Effector CD4-positive, alpha-beta T cell (primary cell): ENCODE measurements at places on chromosomes 7 and 10.

DNA sequence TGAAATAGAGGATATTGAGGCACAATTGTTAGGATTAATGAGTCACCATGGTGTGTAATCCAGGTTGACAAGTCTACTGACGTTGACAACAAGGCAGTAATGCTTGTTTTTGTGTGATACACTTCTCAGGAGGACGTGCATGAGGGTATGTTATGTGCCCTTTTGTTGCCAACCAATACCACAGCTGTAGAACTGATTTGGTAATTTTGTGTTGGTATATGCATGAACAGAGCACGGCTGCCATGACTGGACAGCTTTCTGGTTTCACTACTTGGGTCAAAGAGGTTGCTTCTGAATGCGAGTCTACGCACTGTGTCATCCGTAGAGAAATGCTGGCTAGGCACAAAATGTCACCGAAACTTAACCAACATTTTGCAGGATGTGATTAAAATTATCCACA lies 32.9 kb downstream of the PHTF2 start:
- no peak for DNase-seq

GRCh38 chr10:73916761-73917470 lies 6.0 kb downstream of the PLAU start:
- DNase-seq: no peak

DNA sequence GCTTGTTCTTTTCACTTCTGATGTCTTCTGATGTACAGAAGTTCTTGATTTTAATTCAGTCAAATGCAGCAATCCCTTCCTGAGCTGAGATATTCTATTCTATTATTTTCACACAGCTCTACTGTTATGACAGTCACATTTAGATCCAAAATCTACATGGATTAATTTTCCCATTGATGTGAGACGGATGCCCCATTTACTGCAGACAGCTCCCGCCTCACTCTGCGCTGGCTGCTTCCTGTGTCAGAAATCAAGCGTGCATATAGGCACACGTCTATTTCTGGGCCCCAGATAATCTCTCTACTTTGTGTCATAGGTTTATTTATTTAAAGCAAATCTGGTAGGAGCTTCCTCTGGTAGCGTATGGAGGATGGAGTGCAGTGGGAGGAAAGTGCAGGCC lies 6.7 kb downstream of the BNIP3 start:
- no peak for DNase-seq

DNA sequence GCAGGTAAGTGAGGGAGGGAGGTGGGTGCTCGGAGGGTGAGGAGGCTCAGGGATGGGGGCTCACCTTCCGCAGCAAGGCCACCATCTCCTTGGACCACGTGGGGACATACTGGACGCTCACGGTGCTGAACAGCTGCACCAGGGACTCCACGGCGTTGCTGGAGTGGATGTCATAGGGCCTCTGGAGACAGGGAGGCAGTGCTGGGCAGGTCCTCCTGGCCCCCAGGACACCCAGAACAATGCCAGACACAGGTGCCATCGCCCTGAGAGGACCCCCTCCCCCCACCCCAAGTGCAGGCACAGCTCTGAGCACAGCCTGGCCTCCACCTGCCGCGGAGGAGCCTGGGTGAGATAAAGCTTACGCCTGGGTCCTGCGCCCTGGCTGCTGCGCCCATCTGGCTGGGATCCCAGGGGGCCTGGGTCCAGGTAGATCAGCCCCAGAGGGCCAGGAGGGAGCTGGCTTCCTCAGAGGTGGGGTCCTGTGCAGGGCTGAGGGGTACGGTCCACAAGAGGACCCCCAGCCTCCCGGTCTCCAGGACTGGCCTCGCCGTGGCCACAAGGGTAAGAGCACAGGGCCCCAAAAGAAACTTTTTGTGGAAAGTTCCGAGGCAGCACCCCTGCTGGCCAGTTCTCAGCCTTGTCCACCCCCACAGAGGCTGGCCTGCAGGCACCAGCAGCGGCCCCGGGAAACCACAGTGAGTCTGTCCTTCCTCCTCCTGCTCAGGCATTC lies 37.8 kb downstream of the DPYSL4 start:
- DNase-seq: no peak

GRCh38 chr10:31138026-31138553 lies 106.4 kb upstream of the ZNF438 start:
- DNase-seq: no peak

DNA sequence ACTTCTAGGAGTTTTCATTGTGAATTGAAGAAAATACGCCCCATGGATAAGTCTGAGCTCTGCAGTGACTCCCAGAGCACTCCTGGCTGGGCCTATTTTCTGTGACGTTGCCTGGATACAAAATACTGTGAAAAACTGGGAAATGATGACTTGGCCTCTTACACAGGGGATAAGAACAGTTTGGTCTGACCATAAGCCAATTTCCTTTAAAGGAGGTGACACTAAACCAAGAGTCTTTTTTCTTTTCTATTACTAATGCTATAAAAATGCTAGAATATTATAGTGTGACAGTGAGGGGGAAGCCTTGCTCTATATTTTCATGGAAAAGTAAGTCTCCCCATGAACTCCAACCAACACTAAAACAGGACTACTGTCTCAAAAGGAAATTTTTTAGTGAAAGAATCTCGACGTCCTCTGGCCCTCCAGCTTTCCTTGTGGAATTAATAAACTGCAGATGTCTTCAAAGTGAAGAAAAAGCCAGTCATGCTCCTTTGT lies 45.5 kb downstream of the MYOF start:
- no peak for DNase-seq

- no peak for DNase-seq
Observed at GRCh38 chr7:123657304-123657685, 1.6 kb downstream of the LMOD2 start.

GRCh38 chr7:41098846-41099245 lies 604.0 kb downstream of the INHBA start:
- DNase-seq: no peak

- DNase-seq: peak; percentile 39
Observed at GRCh38 chr7:43906331-43907010, at the start of gene URGCP. Gene URGCP (minus strand): TSS chr7:43906596. CDS start chr7:43906575, 21 bp downstream.
